Mesangial cell (primary cell): ENCODE measurements at places on chromosomes 3 and 15. TPM values are rescaled to one million over a fixed set of nuclear protein-coding genes. Genes with fewer than 3 reads are reported as not detected.

Gene THPO
- not detected in 2 replicates for total RNA-seq

Gene KLHL6
- not detected in 2 replicates for total RNA-seq

Gene LRRC57
- 15.6 and 22.4 TPM in 2 replicates for total RNA-seq

Gene COLQ
- total RNA-seq = 0.13 and 0.16 TPM in 2 replicates

Gene TMEM45A
- 5.4 and 7.2 TPM in 2 replicates for total RNA-seq

Gene HIGD2B
- 0.13 TPM in 1 of 2 replicates, not detected in the other for total RNA-seq

Gene DCBLD2
- total RNA-seq = 566 and 596 TPM in 2 replicates

Gene GOLGA8H
- total RNA-seq = 0.25 and 0.49 TPM in 2 replicates

Gene EPHA6
- 2.7 TPM in 1 of 2 replicates, not detected in the other for total RNA-seq

Gene GASK1A
- 0.33 and 0.51 TPM in 2 replicates for total RNA-seq

Gene INAFM2
- total RNA-seq = 5.5 and 13.1 TPM in 2 replicates

Gene IDH2
- 129 and 142 TPM in 2 replicates for total RNA-seq

Gene DLL4
- total RNA-seq = 0.13 TPM in 1 of 2 replicates, not detected in the other

Gene PPP2R3A
- 9.6 and 10.4 TPM in 2 replicates for total RNA-seq

Gene C3orf20
- total RNA-seq = not detected in 2 replicates

Gene PP2D1
- not detected in 2 replicates for total RNA-seq

Gene TSC22D2
- total RNA-seq = 13.5 and 17.4 TPM in 2 replicates

Gene ISLR
- 2.8 and 52.9 TPM in 2 replicates for total RNA-seq

Gene LRRC34
- 1.1 and 4.6 TPM in 2 replicates for total RNA-seq
